ENCODE measurements at places on chromosomes 3 and 15.

- DNase-seq = no peak
- H3K36me3 ChIP-seq = no peaks in the 10 kb centered on the region
- H3K4me3 ChIP-seq = no peak overlapping the region
- no peak overlapping the region for H3K27ac ChIP-seq
Measured at GRCh38 chr15:91291673-91292072, 191.6 kb downstream of the SV2B start.

DNA sequence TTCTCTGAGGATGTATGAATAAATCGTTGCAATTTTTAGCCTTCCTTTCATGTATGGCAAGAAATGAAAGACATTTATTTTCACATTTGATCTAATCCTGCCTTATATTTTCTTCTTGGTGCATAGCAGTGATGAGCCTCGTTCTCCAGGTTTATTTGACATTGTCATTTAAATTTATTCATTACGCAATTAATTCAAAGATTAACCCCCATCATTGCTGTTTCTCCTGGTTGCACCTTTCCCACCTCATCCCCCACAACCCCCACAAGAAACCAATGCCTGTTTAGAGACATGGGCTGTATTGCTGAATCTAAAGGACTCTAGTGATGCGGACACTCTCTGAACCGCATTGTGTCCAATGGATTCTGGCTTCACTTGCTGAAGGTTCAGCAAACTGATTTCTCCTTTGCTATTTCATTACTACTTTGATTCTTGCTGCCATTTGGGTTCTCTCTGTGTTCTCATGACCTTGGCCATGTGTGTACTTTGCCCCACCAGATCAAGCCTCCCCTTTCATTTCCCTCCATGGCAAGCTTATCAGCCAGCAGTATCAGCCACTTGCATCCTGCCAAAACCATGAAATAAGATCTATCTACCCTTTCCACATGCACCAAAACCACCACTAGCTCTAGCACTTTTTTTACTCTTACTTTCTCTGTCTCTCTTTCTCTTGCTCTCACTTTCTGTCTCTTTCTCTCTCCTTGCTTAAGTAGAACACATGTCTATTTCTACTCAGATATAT lies 382.7 kb downstream of the GBE1 start:
- H3K36me3 ChIP-seq = no peaks in the 10 kb centered on the region
- H3K4me3 ChIP-seq = no peak overlapping the region
- peaks cover 3% of the 10 kb centered on the region for H3K4me1 ChIP-seq
- no peaks in the 10 kb centered on the region for H3K27me3 ChIP-seq
- no peak for DNase-seq

DNA sequence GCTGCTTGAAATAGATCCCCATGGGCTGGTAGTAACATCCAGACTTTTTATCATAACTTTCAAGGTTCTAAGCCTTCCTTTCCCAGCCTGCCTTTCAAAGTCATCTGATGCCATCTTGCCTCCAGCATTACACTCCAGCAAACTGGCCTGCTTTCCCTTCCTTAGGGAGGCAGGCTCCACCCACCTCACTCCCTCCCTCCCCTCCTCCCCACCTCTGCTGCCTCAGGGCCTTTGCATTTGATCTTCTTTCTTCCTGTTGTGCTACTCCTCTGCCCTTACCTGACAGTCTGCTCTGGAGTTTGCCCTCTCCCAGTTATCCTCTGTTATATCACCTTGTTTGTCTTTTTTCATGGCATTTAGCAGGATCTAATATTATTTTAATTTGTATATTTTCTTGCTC lies 319.5 kb downstream of the KCNH8 start:
- peaks cover 2% of the 10 kb centered on the region for H3K36me3 ChIP-seq
- no peaks in the 10 kb centered on the region for H3K27me3 ChIP-seq
- DNase-seq = no peak

GRCh38 chr3:108728934-108729333 lies 28.3 kb downstream of the RETNLB start:
- no peak for DNase-seq
- H3K4me3 ChIP-seq = no peak overlapping the region

GRCh38 chr15:91844341-91844740 lies 9.2 kb upstream of the SLCO3A1 start:
- H3K4me1 ChIP-seq = peaks cover 6% of the 10 kb centered on the region
- DNase-seq = no peak
- H3K36me3 ChIP-seq = no peaks in the 10 kb centered on the region
- no peaks in the 10 kb centered on the region for H3K27me3 ChIP-seq
- no peak overlapping the region for H3K4me3 ChIP-seq

DNA sequence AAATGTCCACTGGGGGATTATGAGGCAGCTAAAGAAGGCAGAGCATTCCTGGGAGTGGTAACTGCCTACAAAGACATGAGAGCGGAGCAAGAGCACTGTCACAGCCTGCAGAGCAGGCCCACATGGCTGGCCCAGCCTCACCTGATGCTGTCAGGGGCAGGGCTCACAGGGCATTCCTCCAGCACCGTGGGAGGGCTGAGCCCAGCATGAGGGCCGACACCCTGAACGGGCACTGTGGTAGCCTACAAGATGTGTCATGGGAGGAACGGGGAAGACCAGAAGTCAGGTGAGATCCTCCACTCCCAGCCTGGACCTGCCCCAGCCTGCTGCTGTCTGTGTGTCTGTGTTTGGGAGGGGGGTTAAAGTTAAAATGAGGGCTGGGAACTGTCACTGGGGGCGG lies 30.1 kb downstream of the CCDC12 start:
- no peak overlapping the region for H3K4me3 ChIP-seq
- no peaks in the 10 kb centered on the region for H3K27me3 ChIP-seq
- no peak overlapping the region for H3K27ac ChIP-seq
- no peak for DNase-seq
- H3K4me1 ChIP-seq = peaks cover 3% of the 10 kb centered on the region

DNA sequence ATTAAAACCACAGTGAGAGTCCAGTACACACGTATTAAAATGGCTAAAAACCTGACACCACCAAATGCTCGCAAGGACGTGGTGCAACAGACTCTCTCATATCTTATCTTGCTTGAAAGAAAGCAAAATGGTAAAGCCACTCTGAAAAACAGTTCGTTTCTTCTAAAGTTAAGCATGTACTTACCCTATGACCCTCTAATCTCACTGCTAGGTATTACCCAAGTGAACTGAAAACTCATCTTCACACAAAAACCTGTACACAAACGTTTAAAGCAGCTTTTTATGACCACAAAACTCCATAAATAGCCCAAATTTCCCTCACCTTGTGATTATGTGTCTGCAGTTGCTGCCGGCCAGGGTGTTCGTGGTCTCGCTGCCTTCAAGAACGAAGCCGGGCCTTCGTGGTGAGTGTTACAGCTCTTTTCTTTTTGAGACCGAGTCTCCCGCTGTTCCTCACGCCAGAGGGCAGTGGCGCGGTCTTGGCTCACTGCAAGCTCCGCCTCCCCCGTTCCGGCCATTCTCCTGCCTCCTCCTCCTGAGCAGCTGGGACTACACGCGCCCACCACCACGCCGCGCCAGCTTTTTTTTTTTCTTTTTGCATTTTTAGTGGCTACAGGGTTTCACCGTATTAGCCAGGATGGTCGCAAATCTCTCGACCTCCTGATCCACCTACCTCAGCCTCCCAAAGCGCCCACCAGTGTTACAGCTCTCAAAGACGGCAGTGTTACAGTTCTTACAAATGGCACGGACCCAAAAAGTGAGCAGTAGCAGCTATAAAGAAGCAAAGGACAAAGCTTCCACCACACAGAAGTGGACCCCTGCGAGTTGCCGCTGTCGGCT lies 165.4 kb downstream of the TJP1 start:
- H3K4me3 ChIP-seq = peak overlapping the region; percentile 49

- no peak overlapping the region for H3K27ac ChIP-seq
- H3K27me3 ChIP-seq = no peaks in the 10 kb centered on the region
- H3K36me3 ChIP-seq = no peaks in the 10 kb centered on the region
- no peak for DNase-seq
- no peak overlapping the region for H3K4me3 ChIP-seq
- H3K4me1 ChIP-seq = peaks cover 3% of the 10 kb centered on the region
Measured at GRCh38 chr15:73957276-73957675, 31.0 kb downstream of the LOXL1 start.

GRCh38 chr15:62618432-62618831 lies 424.1 kb upstream of the TPM1 start:
- H3K27ac ChIP-seq = no peak overlapping the region
- H3K4me3 ChIP-seq = no peak overlapping the region
- H3K4me1 ChIP-seq = no peaks in the 10 kb centered on the region
- no peaks in the 10 kb centered on the region for H3K36me3 ChIP-seq

- no peaks in the 10 kb centered on the region for H3K36me3 ChIP-seq
- peak overlapping the region; percentile 13 for H3K27ac ChIP-seq
- no peak overlapping the region for H3K4me3 ChIP-seq
- H3K27me3 ChIP-seq = peaks cover under 1% of the 10 kb centered on the region
- H3K4me1 ChIP-seq = peaks cover 58% of the 10 kb centered on the region
- DNase-seq = no peak
Measured at GRCh38 chr3:129599607-129600006, 6.9 kb downstream of the PLXND1 start.

DNA sequence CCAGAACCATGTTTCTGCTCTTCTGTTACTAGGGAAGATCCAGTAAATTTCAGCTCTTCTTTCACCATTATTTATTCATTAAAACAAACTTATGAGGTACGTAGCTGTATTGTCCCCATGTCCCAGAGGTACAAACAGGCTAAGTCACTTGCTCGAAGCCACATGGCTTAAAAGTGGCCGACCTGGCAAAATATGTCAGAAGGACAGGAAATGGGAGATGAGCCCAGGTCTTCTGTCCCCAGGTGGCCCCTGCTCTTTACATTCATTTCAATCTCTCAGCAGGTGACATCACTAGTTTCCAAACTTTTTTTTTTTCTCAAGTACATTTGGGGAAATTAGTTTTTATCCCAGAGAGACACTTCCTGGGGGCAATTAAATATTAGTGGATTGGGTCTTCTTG lies 34.1 kb upstream of the LPP start:
- H3K4me3 ChIP-seq = no peak overlapping the region
- H3K4me1 ChIP-seq = peaks cover 2% of the 10 kb centered on the region
- H3K27ac ChIP-seq = no peak overlapping the region

DNA sequence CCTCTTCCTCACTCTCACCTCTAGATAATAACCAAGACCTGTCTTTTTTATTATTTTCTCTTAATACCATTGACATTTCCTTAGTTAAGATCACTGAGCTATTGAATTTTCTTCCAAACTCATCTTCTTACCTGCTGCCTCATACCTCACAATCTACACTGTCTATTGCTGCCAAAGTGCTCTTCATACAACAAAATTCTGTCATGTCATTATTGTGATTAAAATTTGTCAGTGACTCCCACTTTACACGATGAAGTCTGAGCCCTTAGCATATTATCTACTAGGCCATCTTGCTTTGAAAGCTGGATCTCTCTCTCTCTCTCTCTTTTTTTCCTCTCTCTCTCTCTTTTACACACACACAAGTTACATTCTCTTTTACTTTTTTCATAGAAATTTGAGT lies 73.3 kb downstream of the NSUN3 start:
- no peaks in the 10 kb centered on the region for H3K36me3 ChIP-seq
- DNase-seq = no peak
- H3K27me3 ChIP-seq = no peaks in the 10 kb centered on the region
- H3K27ac ChIP-seq = no peak overlapping the region
- no peaks in the 10 kb centered on the region for H3K4me1 ChIP-seq

- no peak overlapping the region for H3K4me3 ChIP-seq
- H3K4me1 ChIP-seq = peaks cover 17% of the 10 kb centered on the region
- H3K36me3 ChIP-seq = no peaks in the 10 kb centered on the region
Measured at GRCh38 chr3:117706037-117706436, 996.5 kb downstream of the TUSC7 start.

DNA sequence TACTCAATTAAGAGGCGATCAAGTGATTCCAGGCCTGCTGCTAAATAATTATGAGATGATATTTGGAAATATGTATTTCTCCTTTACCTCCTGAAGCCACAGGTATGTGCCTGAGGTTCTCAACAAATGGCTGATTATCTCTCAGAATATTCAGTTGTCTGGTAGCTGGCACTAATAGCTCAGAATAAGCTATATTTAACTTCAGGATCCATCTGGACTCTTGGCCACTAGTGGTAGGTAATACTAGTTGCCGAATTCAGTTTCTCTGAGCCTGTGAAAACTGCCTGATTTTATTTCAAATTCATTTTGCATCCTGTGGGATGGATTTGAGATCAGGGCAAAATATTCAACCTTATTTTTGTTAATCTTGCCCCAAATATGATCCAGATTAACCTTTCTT lies 499.0 kb downstream of the DIPK2A start:
- H3K4me3 ChIP-seq = no peak overlapping the region
- no peak overlapping the region for H3K27ac ChIP-seq
- H3K36me3 ChIP-seq = no peaks in the 10 kb centered on the region
- no peaks in the 10 kb centered on the region for H3K27me3 ChIP-seq

- DNase-seq = no peak
- H3K4me3 ChIP-seq = no peak overlapping the region
- H3K36me3 ChIP-seq = peaks cover 64% of the 10 kb centered on the region
- H3K27ac ChIP-seq = no peak overlapping the region
Measured at GRCh38 chr15:82129761-82130160, 83.9 kb upstream of the MEX3B start.

DNA sequence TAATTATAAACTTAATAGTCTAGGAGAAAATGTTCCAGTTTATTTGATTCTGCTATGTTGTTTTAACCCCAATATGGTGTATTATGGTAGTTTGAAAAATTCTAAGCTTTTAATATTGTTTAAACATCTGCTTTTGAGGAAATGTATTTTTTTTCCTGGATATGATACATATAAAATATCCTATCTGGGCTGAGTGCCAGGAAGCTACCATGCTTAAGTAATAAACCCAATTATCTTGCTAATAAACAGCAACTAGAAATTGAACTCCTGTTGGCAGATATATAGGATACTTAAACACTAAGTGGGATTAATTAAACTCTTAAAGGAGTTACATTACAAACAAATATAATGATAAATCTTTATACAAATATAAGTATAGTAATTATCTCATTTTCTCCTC lies 293.7 kb upstream of the GRM7 start:
- DNase-seq = no peak
- no peaks in the 10 kb centered on the region for H3K4me1 ChIP-seq
- no peaks in the 10 kb centered on the region for H3K27me3 ChIP-seq

DNA sequence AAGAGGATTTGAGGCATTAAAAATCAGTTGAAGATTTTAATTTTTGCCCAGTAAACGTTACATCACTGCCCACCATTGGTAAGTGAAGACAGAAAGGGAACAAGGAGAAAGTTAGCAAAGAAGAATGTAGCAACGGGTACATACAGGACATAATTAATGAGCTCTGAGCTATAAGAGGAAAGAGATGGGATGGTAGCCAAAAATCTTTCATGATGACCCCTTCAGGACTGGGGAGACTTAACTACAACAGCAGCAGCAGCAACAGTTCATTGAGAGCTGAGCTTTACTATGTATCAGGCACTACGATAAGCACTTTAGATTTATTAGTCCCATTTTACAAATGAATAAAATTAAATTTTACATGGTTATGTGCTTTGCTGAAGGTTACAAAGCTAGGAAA lies 18.4 kb downstream of the EMC4 start:
- H3K4me3 ChIP-seq = no peak overlapping the region
- no peak for DNase-seq
- no peaks in the 10 kb centered on the region for H3K36me3 ChIP-seq

DNA sequence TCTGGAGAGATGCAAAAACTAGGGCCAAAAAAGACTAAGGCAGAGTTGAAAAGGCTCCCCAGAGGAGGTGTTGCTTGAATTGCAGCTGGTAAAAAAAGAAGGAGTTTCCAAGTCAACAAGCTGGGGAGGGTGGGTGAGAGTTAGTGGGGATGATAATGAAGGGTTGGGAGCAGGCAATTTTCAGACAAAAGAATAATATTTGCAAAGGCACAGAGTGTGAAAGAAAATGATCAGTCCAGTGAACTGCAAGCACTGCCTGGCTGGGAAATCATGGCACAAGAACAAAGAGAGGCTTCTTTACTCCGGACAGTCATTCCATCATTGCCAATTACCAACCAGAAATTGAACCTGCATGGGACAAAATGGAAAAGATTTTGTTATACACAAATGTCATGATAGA lies 42.2 kb downstream of the C3orf85 start:
- no peak overlapping the region for H3K4me3 ChIP-seq
- H3K36me3 ChIP-seq = no peaks in the 10 kb centered on the region
- no peak for DNase-seq
- H3K27me3 ChIP-seq = no peaks in the 10 kb centered on the region
- H3K27ac ChIP-seq = no peak overlapping the region
